Heart left ventricle (tissue), 16 donors: ENCODE measurements at places on chromosomes 2 and 18. TPM values are rescaled to one million over a fixed set of nuclear protein-coding genes. Genes with fewer than 3 reads are reported as not detected.

GRCh38 chr18:64234321-64234720 is 85.4 kb upstream of the LINC00305 start:
- DNase-seq, result no peak

- no peak for DNase-seq
Observed at GRCh38 chr18:55095584-55095983, 136.3 kb upstream of the CCDC68 start.

- no peak for DNase-seq
Observed at GRCh38 chr2:227103583-227103982, 60.4 kb downstream of the COL4A4 start.

DNA sequence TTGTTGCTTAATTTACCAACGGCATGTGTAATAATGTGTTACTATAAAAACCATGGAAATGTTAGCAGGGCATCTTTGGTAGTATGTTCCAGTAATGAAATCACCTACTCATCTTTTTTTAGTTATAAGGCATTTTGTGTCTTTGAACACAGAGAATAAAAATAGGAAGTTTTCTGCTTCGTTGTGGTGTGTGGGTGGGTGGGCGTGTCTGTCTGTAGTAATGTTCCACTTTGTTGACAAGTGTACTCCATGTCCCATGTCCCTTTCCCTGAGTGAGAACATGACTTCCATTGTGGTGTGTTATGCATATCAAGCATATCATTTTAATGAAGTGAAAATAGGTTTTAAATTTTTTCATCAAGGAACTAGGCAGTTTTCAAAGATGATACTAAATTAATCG is 149.3 kb downstream of the VWC2L start:
- DNase-seq, result no peak

DNA sequence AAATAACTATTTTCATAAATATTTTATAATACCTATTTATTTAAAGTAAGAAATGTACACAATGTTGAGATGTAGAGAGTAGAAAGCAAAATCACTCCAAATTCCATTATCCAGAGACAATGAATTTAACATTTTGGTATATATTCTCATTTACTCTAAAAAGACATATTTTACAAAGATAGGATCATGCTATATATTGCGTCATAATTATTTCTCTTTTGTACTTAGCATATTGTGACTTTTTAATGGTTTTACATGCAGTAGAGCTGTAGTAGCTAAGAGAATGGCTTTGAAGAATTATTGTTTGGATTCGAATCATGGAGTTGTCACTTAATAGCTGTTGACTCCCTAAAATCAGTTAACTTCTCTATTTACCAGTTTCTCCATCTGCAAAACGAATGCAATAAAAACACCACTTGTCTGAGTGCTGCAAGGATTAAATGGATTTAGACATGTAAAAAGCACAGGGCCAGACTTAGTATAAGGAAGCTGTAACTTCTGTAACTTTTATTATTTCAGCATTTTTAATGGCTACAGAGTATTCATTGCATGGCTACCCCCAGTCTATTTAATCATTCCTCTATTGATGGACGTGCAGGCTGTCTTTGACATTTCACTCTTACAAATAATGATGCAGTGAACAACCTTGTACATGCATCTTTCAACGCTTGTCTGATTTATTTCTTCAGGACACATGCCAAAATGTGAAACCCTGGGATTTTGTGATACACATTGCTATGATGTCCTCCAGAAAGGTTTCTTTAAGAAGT is 33.2 kb downstream of the KCNS3 start:
- DNase-seq, result no peak

DNA sequence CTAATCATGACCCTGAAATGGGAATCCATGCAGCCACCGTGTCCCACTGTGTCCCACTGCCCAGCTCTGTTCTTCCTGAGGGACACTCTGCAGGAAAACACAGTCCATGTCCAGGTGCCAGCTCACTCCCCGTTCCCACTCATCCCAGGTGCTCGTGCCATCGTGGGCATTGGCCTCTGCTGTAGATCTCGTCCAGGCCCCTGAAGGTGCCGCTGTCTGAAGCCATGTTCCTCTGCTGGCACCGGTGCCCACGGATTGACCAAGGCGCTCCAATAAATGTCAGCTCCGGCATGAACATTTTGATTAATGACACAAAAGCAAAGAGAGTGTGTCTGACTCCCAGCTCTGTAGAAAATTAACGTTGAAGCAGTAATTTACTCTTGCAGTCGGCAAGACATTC is 280.1 kb upstream of the SALL3 start:
- no peak for DNase-seq

DNA sequence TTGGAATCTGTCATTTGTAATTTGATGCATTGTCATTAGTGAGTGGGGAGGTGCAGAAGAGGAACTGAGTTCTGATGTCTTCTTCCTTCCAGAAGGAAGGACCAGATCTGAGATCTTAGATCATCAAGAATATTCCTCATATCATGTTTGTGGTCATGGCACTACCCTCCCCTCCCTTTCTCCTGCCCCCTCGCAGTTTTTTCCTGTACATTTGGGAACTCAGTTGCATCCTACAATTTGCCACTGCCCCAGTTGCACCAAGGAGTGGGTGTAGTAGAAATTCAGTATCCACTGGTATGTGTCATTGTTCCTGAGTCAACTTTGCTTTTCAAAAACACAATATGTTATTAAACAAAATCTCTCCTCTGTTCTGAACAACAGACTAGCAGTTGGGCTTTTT is 26.6 kb upstream of the ACVR1 start:
- no peak for DNase-seq

The ZSWIM2 gene
- not detected for polyA plus RNA-seq

The MLPH gene
- polyA plus RNA-seq, result 60.3 TPM

The CD8B gene
- polyA plus RNA-seq, result not detected

DNA sequence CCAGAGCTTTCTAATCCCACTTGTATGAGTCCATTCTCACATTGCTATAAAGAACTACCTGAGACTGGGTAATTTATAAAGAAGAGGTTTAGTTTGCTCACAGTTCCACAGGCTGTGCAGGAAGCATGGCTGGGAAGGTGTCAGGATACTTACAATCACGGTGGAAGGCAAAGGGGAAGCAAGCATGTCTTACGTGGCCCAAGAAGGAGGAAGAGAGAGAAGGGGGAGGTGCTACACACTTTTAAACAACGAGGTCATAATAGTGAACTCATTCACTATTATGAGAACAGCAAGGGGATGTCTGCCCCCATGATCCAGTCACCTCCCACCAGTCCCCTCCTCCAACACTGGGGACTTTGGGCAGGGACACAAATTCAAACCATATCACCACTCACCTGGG is 67.8 kb downstream of the TTC32 start:
- DNase-seq, result no peak

DNA sequence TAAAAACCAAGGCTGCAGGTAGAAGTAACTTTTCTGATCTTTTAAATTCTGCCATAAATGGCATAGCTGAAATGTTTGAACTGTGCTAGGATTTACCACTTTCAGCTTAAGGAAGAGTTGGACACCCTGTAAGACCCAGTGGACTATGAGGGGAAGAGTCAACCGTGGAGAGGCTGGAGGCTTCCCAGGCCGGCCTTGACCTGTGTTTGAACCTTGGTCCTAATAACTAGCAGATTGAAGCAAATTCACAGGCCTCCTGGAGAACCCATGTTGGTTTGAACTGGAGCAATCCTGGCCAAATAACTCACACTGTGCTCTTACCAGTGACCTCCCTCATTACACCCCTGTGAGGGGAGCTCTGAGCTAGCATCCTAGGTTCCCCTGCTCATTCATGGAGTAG is 87.2 kb upstream of the ALPP start:
- no peak for DNase-seq

The FSIP2 gene
- 0.01 TPM for polyA plus RNA-seq

DNA sequence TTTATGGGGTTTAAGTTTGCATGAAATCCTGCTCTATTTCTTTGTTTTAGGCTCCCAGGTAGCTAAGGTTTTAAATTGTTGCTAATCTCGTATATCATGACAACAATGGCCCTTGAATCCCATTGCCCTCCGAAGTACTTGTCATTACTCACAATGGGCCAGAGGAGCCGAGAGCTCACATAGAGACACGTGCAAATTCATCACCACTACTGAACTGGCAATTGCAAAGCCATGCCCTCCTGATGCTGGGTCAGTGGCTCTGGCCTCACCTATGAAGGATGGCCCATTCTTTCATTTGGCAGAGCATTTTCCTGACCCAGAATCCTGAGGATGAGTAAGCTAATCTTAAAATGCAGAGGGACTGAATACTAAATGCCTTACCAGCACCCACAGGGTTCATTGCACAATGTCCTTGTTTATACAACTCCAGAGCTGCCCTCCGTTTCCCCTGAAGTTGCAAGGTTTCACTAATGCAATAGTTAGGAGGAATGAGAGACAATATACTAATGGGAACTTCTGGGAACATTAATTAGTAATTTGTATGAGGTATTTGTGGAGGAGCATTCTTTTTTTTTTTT is 71.6 kb upstream of the GAREM1 start:
- DNase-seq, result no peak

DNA sequence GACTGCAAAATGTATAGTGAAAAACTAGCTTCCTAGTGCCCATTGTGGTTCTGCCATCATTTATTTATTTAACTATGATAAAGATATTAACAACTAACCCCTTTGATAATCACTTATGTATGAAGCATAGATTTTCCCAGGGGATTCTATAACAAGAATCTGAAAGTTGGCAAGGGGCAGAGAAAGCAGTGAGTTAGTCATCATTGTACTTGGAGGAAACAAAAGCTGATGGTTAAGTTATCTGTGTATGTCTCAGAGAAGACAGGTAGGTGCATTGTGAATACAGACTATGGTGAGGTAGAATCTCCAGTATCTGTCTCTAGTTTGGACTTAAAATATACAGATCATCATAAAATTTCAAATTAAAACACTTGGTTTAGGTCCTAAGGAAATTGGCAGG is 2159.1 kb upstream of the CELF4 start:
- DNase-seq, result no peak

- no peak for DNase-seq
Observed at GRCh38 chr18:11495441-11495840, 114.0 kb upstream of the SLC35G4 start.

The ZNF385B gene
- 0.23 TPM for polyA plus RNA-seq

DNA sequence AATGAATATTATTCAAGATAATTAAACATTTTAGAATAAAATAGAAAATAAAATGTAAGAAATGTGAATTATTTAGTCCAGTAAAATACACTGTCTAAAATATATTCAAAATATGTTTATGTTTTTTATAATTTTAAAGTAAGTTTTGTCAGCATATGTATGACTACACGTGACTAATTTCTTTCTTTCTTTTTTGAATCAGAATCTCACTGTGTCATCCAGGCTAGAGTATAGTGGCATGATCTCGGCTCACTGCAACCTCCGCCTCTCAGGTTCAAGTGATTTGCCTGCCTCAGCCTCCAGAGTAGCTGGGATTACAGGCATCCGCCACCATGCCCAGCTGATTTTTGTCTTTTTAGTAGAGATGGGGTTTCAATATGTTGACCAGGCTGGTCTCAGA is 19.1 kb upstream of the INO80D start:
- no peak for DNase-seq

DNA sequence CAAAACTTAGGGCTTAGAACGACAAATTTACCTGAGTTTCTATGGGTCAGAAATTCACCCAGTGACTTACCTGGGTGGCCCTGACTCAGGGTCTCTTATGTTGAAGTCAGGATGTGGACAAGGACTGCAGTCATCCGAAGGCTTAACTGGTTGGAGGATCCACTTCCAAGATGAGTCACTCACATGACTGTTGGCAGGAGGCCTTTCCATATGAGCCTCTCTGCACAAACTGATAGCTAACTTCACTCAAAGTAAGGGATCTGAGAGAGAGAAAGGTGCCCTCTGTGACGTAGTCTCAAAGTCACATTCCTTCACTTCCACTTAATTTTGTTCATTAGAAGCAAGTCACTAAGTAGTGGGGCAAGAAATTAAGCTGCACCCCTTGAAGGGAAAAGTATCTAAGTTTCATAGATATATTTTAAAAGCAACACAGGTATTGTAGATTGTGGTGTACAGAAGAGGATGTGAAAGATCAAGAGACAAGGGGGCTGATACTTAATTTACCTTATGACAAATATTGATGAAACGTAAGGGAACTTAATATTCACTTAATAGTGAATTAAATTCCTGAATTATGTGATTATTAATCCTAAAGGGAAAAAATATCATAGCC is 48.4 kb downstream of the TANK start:
- DNase-seq, result no peak

DNA sequence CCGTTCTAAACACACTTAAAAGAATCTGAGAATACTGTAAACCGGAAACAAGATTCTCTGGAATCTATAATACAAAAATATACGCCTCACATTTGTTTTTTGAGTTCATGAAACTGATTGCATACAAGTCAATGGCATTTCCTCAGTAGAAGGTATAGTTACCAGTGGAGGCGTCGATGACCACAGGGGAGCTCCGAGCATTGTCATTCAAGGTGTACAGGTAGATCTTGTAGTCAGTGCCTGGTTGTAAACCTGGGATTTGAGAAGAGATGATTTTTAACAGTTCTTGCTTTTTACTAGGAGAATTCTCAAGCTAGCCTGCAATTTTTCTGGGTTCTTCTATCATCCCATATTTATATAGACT is 60.4 kb downstream of the FN1 start:
- DNase-seq, result no peak

The ANKRD30BL gene
- not detected for polyA plus RNA-seq

GRCh38 chr2:26349690-26350089 is 3.1 kb upstream of the ADGRF3 start:
- DNase-seq, result no peak

The SKOR2 gene
- polyA plus RNA-seq, result not detected

The DNAJC5G gene
- polyA plus RNA-seq, result 1.8 TPM

GRCh38 chr2:196963961-196964360 is 37.5 kb upstream of the PGAP1 start:
- no peak for DNase-seq

GRCh38 chr2:120746144-120746543 is 10.5 kb downstream of the GLI2 start:
- DNase-seq, result no peak

DNA sequence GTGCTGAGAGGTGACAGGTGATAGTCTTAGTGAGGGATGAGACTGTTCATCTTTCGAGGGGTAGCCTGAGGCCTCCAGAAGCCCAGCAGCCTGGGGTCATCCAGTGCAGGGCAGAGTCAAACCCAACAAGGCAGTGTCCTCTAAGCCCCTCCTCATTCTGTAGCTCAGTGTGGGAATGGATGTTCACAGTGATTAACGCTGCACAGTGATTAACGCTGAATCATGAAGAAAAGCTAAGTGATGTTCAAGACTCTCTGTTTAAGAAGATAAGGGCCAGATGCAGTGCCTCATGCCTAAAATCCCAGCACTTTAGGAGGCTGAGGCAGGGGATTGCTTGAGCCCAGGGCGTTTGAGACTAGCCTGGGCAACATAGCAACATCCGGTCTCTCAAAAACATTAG is 56.3 kb upstream of the LAPTM4A start:
- no peak for DNase-seq

DNA sequence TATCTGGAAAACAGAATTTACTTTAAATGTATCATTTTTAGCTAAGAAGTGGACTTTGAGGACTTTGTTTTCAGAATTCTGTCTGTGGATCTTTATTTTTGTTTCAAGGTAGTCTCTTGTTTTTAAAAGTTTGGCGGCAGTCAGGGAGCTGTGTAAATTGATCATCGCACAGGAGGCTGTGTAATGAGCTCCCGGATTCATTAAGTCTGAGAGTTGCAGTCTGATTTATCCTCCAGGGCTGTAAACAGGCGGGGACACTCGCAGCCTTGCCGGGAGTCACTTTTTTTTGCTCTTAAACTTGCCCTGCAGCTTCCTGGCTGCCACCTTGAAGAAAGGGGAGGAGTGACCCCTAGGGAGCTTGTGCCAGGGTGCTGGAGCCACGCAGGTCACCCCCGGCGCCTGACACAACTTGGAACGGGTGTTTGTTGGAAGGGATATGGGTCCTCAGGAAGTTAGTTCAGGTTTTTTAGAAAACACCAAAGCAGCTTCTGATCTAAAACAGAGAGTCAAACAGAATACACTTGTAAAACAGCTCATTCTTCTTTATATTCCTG is 76.2 kb downstream of the DCDC2C start:
- DNase-seq, result no peak
